ENCODE measurements at places on chromosomes 7 and 10.

- no peak for DNase-seq
Measured at GRCh38 chr10:49225218-49225876, 37.2 kb upstream of the TMEM273 start.

GRCh38 chr10:76040107-76040829 lies 608.8 kb downstream of the LRMDA start:
- DNase-seq: no peak

GRCh38 chr7:54112567-54112966 lies 429.6 kb upstream of the VSTM2A start:
- no peak for DNase-seq

GRCh38 chr7:70589010-70589409 lies 542.9 kb upstream of the GALNT17 start:
- no peak for DNase-seq

- DNase-seq: no peak
Measured at GRCh38 chr7:118053353-118053752, 130.6 kb upstream of the LSM8 start.

DNA sequence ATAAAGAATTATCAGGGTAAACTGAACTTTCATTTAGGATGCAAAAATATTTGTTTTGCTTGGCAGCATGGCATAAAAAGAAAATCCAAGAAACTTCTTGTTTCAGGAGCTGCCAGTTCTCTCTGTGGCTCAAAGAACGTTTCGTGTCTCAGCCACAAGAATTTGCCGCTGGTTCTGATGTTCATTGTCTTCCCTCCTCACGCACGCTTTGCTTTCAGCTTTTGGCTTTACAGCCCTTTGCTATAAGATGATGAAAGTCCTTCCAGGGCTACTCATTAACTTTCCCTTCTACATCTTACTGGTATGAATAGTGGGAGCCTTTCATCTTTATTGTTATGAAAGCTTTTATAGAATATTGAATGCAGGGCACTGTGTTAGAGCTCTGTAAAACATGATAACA lies 124.7 kb downstream of the BICC1 start:
- no peak for DNase-seq

DNA sequence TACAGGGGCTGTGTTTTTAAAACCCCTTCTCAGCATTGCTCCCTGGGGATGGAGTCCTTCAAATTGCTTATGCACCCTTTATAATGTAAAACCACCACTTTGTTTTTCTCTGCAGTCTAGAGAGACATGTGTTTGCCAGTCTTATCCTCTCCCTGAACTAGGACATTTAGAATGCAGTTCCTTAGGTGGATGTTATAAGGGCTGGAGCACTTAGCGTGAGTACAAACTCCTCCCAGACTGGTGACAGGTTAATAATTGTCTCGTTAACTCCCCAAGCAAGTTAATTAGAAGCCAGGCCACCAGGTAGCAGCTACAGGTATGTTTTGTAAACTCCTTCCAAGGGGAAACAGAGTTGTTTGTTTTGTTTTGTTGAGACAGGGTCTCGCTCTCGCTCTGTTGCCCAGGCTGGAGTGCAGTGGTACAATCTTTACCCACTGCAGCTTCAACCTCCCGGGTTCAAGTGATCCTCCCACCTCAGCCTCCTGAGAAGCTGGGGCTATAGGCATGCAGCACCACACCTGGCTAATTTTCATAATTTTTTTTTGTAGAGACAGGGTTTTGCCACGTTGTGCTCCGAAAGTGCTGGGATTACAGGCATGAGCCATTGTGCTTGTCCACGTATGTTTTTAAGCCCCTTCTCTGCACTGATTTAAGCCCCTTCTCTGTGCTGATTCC lies 100.2 kb downstream of the FAM107B start:
- no peak for DNase-seq

DNA sequence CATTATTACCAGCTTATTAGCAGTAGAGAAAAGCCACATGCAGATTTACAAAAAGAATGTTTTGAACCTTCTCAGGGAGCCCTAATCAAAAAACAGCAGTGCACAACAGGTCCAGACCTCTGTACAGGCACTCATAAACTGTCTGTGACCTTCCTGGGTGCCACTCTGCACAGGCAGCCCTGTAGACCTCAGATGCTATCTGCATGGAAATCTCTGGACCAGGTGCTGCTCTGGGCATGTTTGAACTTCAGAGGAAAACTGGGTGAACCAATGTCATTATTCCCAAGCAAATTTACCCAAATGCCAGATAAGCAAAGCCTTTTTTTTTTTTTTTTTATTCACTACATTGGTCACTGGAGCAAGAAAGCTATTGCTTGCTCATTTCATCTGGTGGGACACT lies 104.2 kb downstream of the NPY start:
- no peak for DNase-seq

DNA sequence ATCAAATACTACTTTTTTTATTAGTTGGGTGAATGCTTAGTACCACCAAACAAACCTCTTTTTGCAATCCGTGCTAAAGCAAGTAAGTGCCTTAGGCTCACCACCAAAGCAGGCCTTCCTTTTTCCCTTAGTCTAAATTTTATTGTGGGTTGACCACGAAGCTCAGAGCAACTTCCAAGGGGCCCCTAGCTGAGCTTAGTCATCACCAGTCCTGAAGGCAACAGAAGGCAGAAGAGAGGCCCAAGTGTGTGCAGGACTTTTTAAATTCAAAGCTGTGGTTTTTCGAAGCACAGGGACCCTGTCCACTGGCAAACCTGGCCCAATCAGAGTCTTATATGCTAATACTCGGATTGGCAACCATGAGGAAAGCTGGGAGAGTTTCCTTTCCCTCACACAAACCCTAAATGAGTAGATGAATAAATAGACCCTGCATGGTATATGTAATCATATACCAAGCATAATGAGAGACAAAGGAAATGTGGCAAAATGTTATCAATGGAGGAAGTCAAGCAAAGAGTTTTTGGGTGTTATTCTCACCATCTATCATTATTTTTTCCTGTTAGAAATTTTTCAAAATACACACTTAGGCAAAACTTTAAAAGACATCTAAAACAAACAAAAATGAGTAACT lies 453.2 kb upstream of the GALNT17 start:
- DNase-seq: no peak

DNA sequence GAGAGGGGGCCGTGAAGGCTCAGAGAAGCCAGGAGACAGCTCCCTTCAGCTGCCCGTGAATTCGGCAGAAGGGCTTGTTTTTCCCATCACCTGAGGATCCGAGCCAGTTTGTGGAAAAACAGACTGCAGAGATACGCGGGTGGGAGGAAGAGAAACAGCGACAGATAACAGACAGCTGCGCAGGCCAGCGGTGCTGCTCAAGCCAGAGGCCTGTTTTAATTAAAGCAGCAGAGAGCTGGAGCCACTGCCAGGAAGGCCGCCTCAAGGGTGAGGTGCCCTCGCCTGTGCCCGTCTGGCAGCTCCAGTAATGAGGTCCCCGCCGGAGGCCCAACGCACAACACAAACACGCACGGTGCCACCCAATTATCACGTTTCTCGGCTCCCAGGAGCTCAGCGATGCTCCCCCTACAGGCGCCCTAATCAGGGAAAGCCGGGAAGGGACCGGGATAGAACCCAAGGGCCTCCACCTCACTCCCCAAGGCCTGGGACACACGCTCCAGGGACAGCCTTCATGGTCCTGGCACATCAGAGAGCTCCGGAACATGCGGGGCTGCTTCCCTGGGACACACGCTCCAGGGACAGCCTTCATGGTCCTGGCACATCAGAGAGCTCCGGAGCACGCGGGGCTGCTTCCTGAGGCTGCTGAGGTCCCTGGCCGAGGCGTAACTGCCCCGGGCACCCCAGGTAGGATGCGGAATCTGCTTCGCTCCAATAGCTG lies 60.6 kb upstream of the DNAAF5 start:
- DNase-seq: no peak

DNA sequence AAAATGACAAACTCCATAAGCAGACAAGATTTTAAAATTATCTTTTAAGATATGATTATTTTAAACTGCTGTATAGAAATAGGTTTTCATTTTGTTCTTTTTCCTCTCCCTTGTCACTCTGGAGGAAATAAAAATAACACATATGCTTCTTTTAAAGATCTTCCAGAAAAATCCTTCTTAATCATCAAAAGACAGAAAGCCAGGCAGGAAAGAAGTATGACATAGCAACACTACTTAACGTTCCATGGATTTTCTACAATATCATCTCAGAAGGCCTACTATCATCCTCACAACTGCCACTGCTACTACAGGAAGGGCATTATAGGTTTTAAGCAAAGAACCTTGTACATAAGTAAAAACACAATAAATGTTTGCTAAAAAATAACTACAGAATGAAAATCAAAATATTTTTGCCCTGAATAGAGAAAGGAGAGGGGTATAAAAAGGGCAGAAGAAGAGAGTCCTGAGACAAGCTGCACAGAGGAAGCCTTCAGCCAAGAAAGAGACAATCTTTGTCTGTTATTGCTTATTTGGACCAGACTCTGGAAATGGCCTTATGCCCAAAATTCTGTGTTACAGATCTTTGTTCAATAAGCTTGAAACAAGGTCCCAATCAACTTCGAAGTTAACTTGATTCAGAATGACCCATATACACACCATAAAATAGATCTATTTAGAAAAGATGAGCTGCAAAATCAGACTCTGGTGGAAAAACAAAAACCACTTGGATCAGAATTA lies 67.8 kb downstream of the ABI1 start:
- DNase-seq: no peak

GRCh38 chr7:30164567-30164966 lies 29.8 kb downstream of the MTURN start:
- DNase-seq: no peak

Measured in stimulated activated effector memory CD8-positive, alpha-beta T cell treated with anti-CD3 and anti-CD28 coated beads, Interleukin-12 subunit alpha, Interleukin-12 subunit beta, amount 100 ng/mL, for 72 hours (primary cell).